ENCODE measurements at places on chromosomes 7 and 10.
A peak's percentile ranks its signal among the peaks of the same experiment; 100 is the strongest.

- no peak for DNase-seq
Observed at GRCh38 chr7:18508443-18509427, 13.2 kb downstream of the HDAC9 start.

DNA sequence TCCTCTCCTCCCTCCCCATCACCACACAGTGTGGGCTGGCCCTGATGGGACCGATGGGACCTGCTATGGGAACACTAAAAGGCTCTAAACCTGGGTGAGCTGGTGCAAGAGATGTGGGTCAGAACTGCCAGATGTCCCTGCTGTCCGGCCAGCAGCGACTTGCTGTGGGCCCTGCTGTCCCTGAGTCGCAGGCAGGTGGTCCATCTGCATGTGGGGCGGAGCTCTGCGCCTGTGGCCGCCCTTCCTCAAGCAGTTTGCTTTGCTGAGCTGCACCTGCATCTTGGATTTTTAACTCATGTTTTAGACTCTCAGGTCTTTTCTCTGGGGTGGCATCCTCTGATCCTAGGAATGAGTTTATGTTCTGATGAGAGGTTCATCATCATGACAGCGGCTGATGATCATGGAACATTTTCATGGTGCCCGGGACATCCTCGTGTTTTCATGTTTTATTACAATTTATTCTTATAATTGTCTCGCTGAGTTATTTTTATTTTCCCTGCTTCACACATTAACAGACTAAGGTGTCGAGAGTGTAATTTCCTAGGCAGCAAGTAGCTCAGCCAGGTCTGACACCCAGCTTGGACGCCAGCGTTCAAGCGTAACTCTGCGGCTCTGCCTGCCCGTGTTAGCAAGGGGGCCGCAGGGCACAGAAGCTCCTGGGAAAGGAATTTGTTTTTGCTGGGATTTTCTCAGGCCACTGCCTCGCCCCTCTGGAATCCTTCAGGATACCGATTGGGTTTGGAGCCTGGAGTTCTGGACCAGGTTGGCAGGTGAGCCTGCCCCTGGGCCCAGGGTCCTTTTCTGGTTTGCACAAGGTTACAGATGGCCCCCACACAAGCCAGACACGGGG, 615.2 kb upstream of the FOXK1 start:
- no peak for DNase-seq

DNA sequence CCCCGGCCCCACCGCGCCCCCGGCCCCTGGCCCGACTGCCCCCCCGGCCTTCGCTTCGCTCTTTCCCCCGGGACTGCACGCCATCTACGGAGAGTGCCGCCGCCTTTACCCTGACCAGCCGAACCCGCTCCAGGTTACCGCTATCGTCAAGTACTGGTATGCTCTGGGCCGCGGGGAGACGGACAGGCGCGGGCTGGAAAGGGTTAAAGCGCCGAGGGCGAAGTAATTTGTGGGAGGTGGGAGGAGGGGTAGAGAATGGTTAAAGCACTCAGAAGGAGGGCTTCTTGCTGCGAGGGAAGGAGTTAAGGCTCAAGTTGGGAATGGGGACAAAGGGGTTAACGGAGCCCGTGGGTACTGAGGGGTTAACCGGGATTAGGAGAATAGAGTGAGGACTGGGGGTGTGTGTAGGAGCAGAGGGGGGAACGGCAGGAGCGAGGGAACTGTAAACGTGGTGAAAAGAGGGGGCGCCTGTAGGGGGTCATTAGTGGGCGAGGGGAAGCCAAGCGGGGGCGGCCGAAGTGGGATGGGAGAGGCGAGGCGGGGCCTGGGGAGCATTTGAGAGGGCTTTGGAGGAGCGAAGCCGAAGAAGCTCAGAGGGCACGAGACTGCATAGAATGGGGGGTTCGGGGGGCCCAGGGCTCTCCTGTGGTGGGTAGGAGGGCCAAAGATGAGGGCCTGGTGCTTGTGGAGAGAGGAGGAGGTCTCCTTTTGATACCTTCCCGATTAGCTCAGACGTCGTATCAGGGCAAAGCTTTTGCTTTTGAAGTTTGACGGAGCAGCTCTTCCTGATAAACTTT, 605 bp downstream of the SUFU start:
- peak; percentile 53 for DNase-seq

GRCh38 chr10:99685597-99685967, 26.3 kb downstream of the ENTPD7 start:
- no peak for DNase-seq
